NCI-H774 (cell line): ENCODE measurements at places on chromosomes 1 and 21.

DNA sequence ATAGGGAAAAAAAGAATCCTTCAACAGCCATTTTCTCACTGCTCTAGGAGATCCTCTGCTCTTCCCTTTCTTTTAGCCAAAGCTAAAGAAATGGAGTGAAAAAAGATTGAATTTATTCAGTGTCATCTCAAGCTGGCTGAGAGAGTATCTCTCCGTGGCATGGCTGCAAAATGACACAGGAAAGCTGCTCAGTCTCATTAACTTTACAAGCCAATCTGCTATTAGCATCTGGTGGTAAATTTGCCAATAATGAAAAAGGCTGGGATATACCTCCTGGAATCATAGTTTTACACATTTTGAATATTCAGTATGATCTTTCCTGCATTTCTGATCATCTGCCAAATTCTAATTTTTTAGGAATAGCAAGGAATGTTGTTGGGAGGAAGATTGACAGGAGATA lies 176.8 kb upstream of the CHRM3 start:
- DNase-seq = no peak

DNA sequence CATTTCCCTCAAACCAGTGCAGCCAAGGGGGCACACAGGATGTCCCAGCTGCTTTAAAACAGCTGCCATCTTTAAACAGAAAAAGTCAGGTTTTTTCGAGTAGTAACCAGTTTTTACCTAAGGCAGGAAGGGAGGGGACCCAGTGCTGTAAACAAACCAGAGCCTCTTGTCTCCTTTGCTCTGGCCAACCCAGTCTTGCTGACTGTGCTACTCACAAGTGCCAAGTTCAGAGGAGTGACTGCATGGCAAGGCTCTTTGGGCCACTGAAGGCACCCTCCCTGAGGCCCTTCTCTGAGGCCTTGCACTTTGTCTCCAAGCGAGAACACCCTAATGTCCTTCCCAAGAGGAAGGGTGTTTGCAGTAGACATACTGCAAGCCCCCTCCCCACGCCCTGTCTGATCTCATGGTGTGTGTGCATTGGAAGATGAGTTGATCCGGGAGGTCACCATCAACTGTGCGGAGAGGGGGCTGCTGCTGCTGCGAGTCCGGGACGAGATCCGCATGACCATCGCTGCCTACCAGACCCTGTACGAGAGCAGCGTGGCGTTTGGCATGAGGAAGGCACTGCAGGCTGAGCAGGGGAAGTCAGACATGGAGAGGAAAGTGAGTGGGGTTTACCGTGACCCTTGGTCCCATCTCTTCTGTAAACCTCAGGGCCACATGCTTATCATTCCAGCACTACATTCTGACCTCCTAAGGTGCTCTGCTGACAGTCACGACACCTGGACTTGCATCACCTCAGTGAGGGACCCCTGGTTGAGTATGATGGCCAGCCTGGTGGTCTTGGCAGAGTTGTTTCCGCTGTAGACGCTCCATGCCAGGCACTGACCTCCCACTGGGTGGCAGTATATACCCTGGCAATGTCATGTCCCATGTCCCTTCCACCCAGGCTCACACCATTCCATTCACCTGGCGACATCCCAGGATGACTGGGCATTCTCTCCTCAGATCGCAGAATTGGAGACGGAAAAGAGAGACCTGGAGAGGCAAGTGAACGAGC lies 4.7 kb downstream of the DNALI1 start:
- DNase-seq = no peak

DNA sequence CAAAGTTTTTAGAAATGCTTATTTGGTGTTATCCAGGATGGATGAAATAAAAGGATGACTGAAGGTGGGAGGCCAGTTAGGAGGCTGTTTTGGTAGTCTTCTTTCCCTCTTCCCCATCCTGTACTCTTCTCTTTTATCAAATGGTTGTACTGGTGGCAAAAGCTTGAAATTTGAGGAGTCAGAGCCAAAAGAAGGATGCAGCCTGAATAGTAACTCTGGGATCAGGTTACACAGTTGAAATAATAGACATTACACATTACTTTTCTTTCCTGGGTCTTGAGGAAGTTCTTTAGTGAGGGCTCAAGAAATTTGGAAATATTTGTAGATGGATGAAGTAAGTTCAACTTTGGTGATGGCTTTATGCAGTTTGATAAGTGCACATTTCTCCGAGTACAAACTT lies 108.6 kb downstream of the GPR52 start:
- DNase-seq = no peak

DNA sequence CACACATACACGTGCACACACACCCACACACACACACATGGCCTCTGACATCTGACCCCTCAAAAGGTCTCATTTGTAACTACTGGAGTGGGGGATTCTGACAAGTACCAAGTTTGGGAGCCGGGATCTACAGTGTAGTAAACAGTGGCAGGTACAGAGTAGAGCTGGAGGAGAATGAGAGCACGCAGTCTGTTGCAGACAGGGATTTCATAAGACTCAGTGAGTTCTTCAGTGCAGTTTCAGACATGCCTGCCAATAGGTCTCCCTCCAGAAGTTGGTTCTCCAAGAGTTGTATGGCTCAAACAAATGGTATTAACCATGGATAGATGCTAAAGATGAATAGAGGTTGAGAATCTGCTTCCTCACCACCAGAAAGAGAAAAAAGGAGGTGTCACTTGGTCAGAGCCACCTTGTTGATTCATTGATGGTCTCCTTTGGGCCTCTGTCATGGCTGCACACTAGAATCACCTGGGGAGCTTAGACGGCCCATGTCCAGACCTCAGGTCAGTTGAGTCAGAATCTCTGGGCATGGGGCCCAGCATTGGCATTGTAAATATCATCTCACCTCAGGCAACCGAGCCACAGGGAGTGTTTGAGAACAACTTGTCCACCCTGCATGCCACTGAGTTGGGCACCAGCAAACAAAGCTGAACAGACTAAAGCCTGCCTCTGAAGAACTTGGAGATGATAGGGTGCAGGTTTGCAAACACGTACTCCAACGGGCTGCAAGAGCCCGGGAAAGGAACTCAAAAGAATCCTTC lies 122.1 kb downstream of the EDEM3 start:
- DNase-seq = no peak

DNA sequence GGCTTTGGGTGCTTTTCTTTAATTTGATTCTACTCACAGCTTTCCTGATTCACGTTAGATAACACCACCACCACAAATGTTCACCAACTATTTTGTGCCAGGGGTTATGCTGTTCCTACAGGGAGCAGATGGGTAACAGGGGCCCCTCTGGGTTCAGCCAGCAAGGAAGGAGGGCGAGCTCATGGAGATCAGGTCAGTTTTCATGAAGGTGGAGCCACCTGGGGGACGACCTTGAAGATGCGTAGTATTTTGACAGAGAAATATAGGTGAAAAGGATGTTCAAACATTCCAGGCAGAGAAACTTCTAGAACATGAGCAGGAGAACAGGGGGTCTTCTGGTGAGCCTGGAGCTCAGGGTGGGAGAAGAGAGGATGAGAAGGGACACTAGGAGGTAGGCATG lies 28.9 kb downstream of the KIAA0040 start:
- DNase-seq = no peak

DNA sequence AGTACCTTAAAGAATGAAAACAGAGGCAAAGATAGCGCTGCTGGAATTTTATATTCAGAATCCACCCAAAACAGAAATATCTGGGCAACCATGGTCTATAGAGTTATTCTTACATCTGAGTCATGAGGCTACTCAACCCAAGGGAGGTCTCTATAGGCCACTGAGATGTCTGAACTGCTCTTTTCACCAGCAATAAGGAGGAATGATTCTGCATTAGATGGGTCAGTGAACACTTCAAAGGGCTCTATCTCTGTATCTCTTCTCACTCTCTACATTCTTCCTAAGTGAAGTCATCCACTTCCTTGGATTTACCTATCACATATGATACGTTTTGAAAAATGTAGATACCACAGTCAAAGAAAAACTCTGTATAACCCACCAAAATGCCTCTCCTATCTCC lies 90.2 kb upstream of the NGF start:
- no peak for DNase-seq
